T-cell (primary cell): ENCODE measurements at places on chromosomes 3 and 15. TPM values are rescaled to one million over a fixed set of nuclear protein-coding genes. Genes with fewer than 3 reads are reported as not detected.
A peak's percentile ranks its signal among the peaks of the same experiment; 100 is the strongest.

The BCL6 gene
- total RNA-seq = 31.1 TPM

GRCh38 chr3:11845651-11846050, 1.0 kb downstream of the TAMM41 start:
- DNase-seq = peak; percentile 3

The ZBTB38 gene
- total RNA-seq = 61.6 TPM

- DNase-seq = no peak
Observed at GRCh38 chr3:72279068-72279604, 494.2 kb upstream of the PROK2 start.

The UNC13C gene
- total RNA-seq = not detected

GRCh38 chr15:68699881-68700454, 120.7 kb downstream of the ANP32A start:
- no peak for DNase-seq

DNA sequence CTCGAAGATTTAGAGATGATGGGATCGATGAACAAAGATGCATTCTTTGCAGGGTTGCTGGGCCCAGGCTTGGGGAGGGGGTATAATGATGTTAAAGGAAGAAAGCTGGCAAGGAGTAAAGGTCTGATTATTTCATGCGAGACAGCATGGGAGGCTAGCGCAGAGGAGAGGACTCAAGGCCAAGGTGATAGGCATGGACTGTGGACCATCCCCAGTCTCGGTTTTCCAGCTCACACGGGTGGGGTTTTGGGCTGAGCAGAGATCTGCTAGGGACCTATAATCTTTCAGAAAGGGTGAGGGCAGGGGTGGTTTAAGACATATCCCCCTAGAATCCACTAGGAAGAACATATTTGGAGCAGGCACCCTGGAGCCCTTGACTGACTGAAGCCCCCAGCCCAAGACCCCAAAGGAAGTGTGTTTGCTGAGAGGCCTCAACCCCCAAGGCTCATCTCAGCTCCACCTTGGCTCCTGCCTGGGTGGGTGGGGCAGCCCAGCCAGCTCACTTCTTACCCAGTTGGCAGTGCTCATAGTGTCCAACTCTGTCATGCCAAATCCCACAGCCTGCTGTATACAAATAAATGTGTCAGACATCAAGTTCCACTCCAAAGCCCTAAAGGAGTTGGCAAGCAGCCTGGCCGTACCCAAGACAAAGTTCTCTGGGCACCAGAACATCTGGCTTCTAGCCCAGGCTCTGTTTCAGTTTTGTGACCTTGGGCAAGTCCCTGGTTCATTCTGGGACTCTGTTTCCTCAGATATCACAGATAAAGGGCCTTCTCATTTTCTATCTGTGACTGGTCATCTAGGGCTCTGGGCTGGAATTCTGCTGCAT, 17.9 kb downstream of the ACSBG1 start:
- no peak for DNase-seq

- no peak for DNase-seq
Observed at GRCh38 chr3:159881828-159882309, 106.8 kb upstream of the IL12A start.

DNA sequence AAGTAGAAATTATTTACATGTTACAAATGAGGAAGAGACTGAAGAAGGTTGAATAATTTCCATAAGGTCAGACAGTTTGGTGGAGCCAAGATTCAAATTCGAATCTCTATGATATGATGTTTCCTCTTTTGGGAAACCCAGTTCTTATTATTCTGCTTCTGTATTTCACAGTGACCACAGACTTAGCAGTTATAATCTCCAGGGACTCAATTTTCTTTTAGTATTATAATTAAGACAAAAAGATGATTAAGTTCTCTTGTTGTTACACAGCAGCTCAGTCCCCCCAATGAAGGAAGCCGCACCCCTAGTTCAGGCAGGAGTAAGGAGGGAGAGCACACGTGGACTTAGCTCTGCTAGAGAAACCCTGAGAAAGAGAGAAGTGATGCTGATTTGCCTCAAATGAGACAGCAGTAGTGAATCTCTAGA, 130.6 kb downstream of the CCNL1 start:
- DNase-seq = no peak

- no peak for DNase-seq
Observed at GRCh38 chr3:32459450-32459849, 43.2 kb downstream of the CMTM6 start.

DNA sequence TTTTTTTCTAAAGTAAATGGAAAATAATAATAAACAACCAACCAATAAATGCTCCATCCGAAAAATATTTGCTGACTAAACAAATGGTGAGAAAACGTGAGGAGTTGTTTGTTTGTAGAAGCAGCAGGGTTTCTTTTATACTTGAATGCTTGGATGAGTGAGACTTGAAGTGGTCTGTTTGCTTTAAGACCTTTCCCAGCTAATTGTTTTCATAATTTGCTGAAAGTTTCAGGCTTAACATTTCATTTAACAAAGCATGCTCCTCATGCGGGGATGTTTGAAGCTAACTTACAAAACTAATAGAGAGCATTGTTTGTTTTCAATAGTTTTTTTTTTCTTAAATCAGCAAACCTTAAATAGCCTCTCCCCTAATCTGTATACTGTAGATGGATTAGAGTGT, 484.6 kb downstream of the ROBO2 start:
- no peak for DNase-seq

The ABTB1 gene
- total RNA-seq = 187 TPM

The SLC25A20 gene
- total RNA-seq = 10.1 TPM

DNA sequence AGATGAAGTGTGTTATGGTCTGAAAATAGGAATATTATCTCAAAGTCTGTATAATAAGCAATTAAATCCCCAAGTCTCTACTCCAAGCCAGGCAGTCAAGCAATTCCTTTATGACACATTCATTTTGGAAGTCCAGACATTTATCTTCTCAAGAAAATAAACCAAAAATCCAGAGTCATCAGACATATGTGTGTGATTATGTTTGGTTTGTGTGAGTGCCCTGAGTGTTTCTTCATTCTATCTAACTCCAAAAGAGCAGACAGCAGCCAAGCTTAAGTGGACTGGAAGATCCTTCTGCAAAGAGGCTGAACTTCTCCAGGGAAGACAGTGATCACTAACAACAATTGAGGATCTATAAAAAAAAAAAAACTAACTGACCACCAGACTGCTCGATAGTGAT, 239.8 kb downstream of the STAG1 start:
- no peak for DNase-seq

The SERINC4 gene
- total RNA-seq = 0.26 TPM

DNA sequence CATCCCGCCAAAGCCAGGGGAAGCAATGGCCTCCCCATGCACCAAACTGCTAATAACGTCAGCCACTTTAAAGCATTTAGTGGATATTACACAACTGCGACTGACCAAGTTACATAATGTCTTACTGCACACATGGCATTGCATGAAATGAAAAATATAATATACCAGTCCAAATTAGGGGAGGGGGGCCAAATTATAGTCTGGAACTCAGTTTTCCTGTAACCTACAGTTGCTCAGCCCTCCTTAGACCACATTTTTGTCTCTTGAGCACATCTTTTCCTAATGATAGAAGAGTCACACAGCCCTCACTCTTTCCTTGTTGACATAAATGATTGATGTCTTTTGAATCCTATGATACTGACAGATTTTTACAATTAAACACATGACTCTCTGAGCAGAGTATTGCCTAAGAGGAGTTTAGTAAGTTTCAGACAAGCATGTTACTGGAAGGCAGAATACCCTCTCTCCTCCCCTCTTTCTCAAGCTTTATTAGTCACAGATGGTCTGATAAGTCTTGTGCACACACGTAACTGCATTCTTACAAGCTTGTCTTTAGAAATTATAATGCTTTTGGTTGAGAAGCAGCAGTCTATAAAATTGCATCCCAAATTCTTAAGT, 1.1 kb upstream of the PLD1 start:
- no peak for DNase-seq

The GOLGA8Q gene
- not detected for total RNA-seq

The IQGAP1 gene
- total RNA-seq = 125 TPM

GRCh38 chr3:152469248-152470025, 200.7 kb downstream of the MBNL1 start:
- DNase-seq = no peak

DNA sequence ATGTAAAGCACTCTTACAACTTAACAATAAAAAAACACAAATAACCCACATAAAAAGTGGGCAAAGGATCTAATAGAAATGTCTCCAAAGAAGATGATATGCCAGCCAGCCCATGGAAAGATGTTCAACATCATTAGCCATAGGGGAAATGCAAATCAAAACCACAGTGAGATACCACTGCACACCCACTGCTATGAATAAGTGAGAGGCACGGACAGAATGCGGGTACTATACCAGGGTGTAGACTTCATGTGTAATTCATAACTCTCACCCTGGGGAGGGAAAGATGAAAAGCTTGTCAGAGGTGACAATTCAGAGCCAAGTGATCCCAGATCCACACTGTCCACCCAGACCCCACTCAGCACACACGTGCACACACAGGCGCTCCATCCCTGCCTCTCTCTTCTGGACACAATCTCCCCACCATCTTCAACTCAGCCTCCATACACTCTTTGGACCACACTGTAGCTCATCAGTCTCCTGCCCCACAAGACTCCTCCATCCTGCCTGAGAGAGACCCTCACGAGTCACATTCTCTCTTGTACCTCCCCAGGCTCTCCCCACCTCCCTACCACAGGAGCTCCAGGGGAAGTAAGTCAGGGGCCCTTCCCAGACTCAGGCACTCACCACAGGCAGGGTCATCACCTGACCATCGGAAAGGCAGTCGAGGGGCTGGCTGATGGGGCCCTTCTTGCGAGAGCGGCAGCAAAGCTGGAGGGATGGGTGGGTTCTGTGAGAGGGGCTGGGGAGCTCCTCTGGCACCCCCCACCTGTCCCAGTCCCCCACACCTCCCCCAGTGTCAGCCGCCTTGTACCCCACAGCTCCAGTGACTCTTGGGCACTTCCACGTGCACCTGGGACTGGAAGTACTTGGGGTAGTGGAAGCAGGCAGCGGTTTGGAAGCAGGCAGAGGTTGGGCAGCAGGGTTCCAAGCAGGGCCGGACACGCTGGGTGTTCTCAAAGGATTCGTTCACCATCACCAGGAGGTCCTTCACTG, 21.3 kb downstream of the PLA2G4E start:
- no peak for DNase-seq

GRCh38 chr15:63063164-63063756, 20.7 kb downstream of the TPM1 start:
- DNase-seq = no peak

DNA sequence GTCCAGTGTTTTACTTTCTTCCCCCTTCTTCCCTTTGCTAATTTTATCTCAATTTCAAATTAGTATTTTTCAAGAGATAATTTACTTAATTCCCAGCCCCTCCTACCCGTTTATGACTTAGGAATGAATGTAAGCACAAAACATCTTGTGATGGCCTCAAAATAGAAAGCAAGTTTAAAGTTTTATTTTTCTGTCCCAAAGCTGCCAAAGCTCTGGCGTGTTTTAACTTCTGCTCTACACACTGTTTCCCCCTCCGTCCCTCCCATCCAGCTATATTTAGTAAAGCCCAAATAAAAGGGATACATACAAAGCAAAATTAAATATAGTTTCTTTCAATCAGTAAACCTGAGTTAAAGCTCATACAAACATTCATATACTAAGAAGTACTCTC, 59.9 kb downstream of the IGF2BP2 start:
- no peak for DNase-seq

The C3orf85 gene
- total RNA-seq = not detected

The NAALADL2 gene
- total RNA-seq = 0.55 TPM

The ACAN gene
- not detected for total RNA-seq

The GOLGA8R gene
- 4.0 TPM for total RNA-seq

The GOLGA8O gene
- not detected for total RNA-seq

DNA sequence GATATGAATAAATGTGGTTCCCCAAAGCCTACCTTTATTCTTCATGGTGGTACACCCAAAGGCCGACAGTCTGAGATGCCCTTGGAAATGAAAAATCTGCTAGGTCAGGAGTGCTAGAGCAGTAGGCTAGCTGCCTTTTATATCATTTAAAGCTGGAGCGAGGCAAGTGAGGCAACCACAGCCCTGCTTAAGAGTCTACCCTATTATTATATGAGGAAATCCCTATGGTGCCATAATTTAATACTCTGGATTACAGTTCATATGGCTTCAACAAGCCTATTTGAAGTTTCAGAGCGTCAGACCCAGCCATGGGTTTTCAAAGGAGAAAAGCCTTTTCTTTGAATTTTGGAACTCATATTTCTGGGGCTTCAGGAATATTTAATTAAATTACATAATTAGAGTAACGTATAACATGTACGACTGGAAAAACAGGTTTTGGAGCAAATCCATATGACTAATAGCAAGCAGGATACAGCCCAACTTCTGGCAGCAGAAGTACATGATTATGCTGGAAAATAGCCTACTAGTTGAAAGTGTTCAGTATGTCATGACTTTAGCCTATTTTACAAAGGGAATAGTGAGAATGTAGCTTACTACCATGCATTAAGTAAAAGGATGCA, 18.0 kb upstream of the SLTM start:
- no peak for DNase-seq

DNA sequence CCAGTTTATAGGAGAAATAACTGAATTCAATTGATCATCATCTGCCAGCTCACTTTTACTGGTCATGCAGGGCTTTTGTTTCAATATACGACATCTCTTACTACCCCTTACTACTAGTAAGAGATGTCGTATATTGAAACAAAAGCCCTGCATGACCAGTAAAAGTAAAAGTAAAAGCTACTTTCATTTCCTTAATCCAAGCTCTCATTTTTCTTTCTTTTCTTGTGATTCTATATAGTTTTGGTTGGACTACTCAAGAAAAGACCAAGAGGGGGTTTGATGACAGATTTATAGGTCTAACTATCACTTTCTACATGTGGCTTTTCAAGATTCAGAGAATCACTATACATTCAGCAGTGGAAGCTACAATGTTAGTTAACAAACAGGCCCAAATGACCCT, 1237.3 kb downstream of the ROBO2 start:
- DNase-seq = no peak

- DNase-seq = no peak
Observed at GRCh38 chr3:4047366-4047765, 248.1 kb downstream of the LRRN1 start.

DNA sequence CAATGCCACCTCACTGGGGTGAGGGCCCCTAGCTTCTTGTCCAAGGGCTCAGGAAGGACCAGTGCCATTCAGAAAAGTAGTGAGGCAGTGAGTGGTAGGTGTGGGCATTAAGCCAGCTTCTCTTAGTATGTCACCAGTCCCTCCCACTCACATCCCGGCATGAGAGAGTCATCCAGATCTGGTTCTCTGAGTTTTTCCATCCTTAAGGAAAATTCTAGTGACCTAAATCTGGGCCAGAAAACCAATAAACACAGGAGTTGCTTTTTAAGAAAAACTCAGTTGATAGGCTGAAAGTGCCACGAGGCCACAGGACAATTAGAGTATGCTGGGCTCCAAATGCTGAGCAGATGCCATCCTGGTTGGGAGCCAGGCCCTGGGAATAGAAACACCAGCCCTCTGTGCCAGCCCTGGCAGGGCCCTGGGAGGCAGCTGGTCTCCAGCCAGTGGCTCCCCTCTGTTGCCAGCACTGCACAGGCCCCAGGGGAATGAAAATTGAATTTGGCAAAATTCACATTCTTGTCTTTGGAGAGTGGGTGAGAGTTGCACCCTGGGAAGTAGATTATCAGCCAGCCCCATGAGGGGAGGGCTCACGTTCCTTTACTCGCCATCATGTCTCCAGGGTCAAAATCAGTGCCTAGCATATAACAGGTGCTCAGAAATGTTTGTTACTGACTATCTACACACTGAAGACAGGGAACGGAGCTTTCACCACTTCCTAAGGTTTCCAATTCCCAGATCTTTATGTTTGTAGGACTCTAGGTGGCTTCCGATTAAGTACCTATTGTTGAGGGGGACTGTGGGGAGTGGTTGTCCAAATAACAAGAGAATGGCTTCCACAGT, 52.8 kb downstream of the FAM43A start:
- no peak for DNase-seq

The ITPKA gene
- total RNA-seq = not detected
